Frontal cortex (tissue), 4 donors: ENCODE measurements at places on chromosomes 7 and 10.

DNA sequence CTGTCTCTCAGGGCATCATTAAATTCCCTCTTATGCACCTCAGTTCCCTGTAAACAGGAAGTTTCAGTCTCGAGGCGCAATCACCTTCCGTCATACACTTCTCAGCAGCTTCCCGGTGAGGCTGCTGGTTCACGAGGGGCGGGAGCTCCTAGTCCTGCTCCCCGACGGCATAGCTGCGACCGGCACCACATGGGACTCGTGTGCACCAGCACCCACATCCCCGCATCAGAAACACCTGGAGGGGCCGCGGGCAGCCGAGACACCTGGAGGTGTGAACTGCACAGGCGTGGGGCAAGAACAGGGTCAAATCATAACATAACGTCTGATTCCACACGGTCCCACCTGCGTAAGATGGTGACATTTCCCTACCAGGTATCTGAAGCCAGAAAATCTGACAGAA is 52.7 kb downstream of the DIP2C start:
- DNase-seq, result no peak

DNA sequence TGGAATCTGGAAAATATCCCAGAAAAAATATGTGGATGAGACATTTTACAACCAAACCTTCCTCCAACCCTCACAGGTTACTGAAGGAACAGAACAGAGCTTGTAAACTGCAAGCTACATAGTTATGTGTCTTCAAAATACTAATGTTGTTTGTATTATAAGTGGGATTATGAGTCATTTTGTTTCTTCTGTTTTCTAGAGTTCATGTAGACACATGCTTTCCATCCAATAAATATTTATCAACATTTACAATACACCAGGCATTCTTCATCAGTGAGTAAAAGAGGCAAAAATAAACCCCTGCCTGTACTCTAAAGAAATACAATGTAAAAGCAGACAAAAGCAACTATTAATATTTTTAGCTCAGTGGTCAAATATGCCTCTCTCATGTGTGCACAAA is 38.0 kb upstream of the TES start:
- DNase-seq, result no peak

- DNase-seq, result no peak
These were observed 10.3 kb upstream of the ANKRD1 start for GRCh38 chr10:90930971-90931871.

GRCh38 chr7:159269745-159270144 is 125.1 kb upstream of the VIPR2 start:
- no peak for DNase-seq

- DNase-seq, result no peak
These were observed 715.0 kb upstream of the IGFBP3 start for GRCh38 chr7:46636022-46636421.

DNA sequence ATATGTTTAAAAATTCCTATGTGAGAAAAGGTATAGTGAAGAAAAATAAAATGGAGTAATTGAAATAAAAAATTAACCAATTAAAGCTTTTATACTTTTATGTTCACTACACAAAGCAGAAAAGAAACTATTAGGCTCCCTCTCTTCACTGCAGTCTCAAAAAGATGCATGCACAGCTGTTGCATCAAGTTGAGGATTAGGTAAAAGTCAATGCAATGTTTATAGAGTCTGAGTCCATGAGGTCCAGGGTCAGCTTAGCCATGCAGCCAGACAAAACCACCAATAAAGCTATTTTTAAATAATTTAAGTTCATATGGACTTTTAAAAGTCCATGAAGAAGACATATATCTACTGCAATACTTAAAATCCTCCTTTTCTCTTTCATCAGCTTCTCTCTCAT is 31.1 kb upstream of the ING3 start:
- no peak for DNase-seq

- no peak for DNase-seq
These were observed 10.0 kb downstream of the SFTPD start for GRCh38 chr10:79938728-79939406.

DNA sequence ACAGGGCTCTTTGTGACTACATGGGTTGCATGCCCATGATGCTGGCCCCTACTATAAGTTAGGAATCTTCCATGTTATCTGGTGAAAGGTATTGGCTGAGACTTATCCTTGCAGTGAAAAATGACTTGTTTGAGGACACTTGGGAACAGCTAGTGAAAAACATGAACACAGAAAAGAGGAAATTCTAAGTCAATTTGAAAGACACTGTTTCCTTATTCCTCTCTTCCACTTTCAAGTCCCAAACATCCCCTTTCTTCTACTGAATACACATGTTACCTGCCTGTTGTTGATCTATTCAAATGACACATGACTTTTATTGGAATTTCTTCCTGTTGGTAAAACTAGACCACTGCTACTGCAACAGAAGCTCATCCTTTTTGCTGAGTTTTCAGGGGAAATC is 29.5 kb upstream of the PRKCQ start:
- DNase-seq, result no peak

DNA sequence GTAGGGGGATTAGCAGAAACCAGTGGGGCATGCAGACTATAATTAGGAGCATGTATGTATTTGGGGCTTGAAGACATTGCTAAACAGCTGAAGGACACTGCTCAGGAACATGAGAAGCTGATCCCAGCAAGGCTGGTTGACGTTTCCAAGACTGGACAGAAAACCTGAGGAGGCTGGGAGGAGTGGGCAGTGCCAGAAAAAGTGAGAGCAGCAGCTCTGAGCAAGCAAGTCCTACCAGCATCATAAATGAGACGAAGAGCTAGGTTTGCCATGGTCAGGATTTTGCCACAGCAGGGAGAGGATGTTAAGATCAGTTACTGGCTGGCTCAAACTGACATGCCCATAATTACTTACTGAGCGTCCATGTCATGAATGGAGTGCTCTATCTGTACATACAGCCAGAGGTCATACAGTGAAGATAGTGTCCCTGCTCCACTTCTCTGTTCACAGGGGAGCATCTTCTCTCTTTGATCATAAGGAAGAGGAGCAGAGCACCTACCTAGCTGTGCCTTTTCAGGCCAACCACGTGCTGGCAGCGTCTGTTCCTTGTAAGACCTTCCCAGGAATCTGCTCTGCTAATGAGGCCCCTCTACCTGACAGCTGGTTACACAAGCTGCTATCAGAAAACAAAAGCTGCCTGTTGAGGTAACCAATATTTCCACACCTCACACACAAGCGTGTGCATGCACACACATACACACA is 44.7 kb downstream of the PDE1C start:
- no peak for DNase-seq

DNA sequence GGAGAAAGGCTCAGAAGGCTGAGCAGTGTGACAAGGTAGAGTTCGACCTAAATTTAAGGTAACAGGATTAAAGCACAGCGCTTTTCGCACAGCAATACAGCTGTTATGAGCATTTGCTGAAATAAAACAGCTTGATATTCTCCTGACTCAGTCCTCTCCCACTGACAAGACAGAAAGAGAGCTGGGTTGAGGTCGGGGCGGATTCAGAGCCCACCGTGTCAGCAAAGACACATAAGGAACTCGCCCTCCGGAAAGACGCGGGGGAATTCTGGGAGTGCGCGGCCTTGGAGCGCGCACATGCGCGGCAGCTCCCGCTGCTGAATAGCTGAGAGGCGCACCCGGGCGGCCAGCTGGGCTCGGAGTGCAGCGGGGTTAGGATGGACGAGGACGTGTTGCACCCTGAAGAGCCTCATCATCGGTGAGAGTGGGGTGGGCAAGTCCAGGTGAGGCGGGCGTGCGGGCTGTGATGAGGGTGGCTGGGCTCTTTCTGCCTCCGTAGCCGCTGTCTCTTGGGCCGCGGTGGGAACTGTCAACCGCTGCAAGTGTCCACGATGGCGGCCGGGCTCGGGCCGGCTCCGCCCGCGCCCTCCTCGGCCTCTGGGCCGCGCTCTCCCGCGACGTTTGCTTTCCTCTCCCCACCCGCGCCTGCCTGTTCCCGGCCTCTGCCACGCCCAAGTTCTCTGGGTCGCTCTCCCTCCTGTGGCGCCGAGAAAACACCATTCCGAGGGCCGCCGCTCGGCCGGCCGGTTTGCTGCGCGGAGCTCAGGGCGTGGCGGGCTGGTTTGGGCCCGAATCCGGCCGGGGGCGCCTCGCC is 120.6 kb downstream of the LYZL1 start:
- peak; percentile 69 for DNase-seq

GRCh38 chr10:129416956-129417765 is 49.9 kb upstream of the MGMT start:
- DNase-seq, result peak; percentile 24

- no peak for DNase-seq
These were observed 1.2 kb downstream of the PLOD3 start for GRCh38 chr7:101216001-101216859.

GRCh38 chr10:3471472-3471871 is 298.9 kb upstream of the PITRM1 start:
- peak; percentile 26 for DNase-seq

DNA sequence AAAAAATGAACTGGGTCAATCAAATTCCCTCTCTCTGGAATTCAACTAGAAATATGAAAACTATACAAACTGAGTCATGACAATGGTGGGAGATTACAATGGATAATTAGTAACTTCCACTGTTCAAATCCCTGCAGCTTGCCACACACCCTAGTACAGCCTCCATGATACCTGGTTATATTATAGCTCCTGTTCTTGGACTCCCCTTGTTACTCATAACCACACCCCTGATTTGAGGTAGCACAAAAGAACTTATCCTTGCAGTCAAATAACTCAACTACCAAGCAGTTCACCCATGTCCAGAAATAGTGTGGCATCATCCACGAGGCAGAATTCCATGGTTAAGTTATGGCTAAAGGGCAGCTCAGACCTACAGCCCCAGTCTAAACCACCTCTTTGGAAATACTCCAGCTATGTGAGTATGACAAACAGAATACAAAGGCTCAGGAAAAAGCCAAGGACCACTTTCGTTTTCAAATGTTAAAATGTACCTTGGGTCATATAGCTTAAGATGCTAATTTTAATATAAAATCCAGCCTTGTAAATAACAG is 164.7 kb downstream of the CPEB3 start:
- no peak for DNase-seq

GRCh38 chr10:6659451-6659850 is 79.4 kb upstream of the PRKCQ start:
- DNase-seq, result no peak

- DNase-seq, result no peak
These were observed 103.8 kb downstream of the CNNM2 start for GRCh38 chr10:103021900-103022293.

DNA sequence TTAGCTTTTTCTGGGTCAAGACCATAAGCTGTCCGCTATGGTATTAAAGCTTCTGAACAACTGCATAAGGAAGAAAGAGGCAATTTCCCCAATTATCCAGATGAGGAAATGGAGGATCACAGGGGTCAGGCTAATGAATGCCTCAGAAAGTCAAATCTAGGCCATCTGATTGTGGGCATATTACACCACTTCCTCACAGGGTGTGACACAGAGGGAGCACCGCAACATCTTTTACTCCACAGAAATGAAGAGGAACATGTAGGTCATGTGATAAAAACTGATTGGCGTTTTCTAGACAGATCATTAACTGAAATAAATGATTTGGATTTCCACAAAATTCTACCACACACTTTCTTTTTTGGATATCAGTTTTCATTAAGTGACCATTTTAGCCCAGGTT is 384.4 kb downstream of the PARD3 start:
- DNase-seq, result no peak

GRCh38 chr10:91804126-91804510 is 5.9 kb downstream of the TNKS2 start:
- DNase-seq, result no peak

DNA sequence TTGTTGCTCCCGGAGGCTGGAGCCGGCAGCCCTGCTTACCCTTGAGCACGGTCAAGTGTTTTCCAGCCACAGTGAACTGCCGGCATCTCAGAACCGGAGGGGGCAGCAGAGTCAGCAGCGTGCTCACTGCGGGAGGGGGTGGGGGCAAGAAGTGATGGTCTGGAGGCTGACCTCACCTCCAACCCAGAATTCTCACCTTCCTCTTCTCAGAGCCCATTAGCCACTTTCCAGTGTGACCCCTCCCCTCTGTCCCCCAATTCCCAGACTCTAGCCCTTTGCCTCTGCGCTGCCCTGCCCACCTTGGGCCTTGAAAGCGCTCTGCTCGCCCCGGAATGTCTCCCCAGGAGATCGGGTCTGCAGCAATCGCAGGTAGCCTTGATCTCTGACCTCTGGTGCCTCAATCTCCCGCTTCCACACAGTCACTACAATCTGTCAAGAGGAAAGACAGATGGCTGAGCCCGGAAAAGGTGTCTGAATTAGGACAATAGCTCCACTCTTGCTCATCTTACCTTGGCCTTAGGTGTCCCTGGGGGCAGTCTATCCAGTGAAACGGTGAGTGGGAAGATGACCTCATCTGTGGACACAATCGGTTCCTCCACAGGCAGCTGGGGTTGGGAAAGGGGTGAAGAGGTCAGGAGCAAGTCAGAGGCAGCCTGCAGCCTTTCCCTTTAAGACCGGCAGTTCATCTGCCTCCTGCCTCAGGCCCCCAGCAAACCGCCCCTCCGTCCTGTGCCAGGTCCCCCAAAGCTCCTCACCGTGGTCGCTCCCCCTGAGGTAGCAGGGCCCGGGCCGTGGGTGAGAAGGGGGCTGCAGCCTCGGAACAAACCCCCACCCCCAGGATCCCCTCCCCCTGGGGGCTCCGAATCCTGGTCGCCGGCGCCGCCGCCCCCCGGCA is 942 bp downstream of the TRAPPC14 start:
- peak; percentile 51 for DNase-seq

DNA sequence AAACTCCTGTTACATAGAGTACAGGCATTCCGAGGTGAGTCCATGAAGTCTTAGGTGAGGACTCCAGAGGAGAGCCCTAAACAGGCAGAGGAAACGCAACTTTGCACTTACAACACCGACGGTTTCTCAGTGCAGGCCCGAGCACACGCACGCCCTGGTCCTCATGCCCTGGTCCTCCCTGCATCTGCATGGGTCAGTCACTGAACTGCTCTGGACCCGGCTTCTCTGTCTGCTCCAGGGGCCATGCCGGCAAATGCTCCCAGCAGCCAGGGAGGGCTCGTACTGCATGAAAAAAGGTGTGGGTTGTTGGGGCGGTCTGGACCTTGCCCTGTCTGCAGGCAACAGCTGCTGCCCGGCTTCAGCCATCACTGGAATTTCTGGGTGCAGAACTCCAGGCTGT is 317.3 kb upstream of the SHH start:
- no peak for DNase-seq

DNA sequence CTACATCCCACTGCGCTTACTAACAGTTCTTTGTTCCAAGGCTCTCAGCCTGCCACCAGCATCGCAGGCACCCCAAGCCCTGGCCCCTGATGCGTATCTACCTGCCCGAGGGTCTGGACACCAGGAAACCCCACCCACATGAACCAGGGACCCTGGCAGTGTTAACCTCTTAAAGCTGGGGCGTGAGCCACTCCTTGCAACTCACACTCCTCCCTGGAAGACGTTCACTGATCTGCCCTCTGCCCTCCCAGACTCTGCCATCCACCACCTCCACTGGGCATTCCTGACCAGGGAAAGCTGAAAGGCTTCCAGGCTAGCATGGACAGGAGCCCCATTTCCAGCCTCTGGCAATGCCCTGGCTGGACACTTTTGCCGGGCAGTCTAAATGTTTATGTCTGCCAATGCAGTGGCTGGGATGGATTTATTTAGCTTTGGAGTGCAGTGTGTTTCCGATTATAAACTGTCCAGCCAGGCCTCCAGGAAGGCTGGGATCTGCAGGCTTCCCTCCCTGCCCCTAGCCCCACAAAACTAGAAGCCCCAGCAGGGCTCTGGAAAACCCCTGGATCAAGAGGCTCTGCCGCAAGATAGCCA is 117.5 kb downstream of the NEURL1 start:
- DNase-seq, result no peak

GRCh38 chr10:43598446-43598845 is 7.8 kb upstream of the ZNF485 start:
- no peak for DNase-seq

GRCh38 chr7:88243345-88243909 is 23.6 kb upstream of the SRI start:
- DNase-seq, result peak; percentile 23
